ENCODE measurements at places on chromosomes 4 and X.

- DNase-seq = no peak
Observed at GRCh38 chr4:34629451-34629850, 1614.9 kb downstream of the ARAP2 start.

GRCh38 chr4:40412866-40413795 is 78.0 kb downstream of the CHRNA9 start:
- no peak for DNase-seq

DNA sequence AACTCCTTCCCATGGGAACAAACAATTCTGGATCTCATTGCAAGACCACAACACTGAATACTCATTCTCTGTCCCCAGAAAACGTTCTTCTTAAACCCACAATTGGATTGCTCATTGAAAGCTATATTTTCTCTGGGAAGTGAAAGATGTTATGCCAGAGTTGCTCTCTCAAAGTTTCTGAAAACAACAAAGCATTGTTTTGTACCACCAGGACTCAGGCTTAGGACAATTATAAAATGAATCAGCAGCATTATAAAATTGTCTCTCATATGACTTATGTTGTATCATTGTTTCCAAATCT is 26.5 kb downstream of the TFDP3 start:
- no peak for DNase-seq

GRCh38 chr4:153573221-153573620 is 107.1 kb downstream of the TMEM131L start:
- no peak for DNase-seq

DNA sequence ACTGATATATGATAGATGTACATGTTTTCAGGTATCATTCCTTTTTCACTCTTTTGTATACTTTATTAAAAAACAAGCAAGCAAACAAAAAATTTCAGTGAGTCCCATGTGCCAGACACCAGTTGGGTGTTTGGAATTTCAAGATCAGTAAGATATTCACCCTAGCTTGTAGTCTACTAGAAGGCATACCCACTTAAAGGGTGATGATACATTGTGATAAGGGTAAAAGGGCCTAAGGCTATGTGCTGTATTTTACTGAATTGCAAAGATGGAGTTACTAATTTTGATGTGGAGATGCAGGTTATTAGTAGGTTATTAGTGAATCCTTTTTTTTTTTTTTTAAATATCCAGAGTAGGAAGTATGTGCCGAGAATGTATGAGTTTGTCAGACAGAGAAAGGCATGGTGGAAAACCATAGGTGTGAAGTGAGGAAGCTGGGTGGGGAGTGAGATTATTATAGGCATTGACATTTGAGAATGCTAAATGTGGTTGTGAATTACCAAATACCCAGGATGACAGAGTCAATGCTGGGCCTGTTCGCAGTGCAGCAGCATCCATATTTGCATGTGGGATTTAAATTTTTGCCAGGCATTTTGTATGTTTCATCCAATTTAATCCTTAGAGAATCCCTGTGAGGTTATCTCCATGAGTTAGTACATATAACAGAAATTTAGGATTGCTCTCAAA is 10.1 kb downstream of the STIM2 start:
- no peak for DNase-seq

DNA sequence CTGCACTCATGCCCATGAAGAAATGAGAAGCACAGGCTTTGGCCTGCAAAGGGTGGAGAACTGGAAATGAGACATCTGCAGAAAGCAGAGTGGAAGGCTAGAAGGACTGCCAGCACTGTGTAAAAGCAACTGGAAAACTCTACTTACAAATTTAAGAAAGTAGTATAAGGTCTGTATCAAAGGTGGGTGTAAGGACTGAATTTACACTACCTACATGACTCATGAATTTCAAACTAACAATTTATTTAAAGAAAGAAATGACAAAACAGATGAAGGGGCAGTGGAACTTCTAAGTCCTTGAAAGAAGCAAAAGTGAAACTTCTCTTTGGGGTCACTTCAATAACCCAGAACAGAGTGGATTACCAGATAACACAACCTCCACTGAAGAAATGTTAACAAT is 71.2 kb downstream of the SLC10A7 start:
- no peak for DNase-seq

DNA sequence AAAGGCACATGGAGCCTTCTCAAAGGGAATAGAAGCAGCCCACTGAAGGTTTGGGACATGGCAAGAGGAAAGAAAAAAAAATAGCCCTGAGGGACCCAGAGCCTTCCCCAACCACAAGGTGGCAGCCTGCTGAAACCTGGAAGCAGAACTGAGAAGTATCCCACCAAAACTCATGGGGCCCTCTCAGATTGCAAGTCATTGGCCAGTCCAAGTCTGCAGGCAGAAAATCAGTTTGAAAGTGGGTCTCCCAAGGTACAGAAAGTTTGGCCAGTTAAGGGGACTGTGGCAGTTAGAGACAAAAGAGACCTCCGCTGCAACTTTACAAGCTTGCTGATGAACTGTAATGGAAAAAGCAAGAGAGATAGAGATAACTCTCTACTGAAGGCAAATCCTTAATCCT is 155.8 kb downstream of the ANTXR2 start:
- peak; percentile 66 for DNase-seq

- no peak for DNase-seq
Observed at GRCh38 chrX:47068214-47068613, 10.0 kb upstream of the RGN start.

GRCh38 chr4:20028645-20029044 is 223.1 kb upstream of the SLIT2 start:
- DNase-seq = no peak

GRCh38 chr4:155552180-155552579 is 114.5 kb upstream of the GUCY1A1 start:
- DNase-seq = no peak

DNA sequence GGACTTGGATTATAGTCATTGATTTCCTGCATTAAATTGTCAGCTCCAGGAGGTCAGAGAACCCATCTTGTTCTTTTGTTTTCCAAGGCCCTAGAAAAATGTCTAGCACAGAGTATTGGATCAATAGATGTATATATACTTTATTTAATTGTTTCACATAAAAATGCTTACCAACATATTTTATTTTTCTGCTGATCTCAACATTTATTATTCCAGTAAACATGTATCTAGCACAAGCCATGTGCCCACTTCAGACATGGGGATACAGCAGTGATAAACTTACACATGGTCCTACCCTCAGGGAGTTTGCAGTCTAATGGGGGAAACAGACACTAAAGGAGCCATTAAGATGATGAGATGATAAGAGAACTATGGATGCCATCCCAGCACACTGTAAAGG is 49.1 kb upstream of the TBC1D9 start:
- no peak for DNase-seq

- DNase-seq = no peak
Observed at GRCh38 chr4:8114456-8115202, 44.0 kb downstream of the ABLIM2 start.

DNA sequence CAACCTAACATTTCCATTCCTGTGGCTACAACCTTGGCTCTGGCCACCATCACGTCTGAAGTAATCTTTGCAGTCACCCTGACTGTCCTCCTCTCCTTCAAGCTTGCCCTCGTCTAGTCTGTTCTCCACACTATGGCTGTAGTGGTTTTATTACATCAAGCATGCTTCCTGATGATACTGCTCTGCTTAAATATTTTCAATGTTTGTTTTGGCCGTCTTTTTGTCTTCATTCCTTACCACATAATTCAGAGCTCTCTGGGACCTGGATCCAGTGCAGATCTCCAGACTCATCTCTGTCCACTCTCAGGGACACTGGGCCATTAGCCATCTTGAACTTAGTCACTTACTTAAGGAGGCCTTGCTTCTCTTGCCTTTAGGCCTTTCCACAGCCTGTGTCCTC is 27.7 kb upstream of the FREM3 start:
- DNase-seq = no peak

DNA sequence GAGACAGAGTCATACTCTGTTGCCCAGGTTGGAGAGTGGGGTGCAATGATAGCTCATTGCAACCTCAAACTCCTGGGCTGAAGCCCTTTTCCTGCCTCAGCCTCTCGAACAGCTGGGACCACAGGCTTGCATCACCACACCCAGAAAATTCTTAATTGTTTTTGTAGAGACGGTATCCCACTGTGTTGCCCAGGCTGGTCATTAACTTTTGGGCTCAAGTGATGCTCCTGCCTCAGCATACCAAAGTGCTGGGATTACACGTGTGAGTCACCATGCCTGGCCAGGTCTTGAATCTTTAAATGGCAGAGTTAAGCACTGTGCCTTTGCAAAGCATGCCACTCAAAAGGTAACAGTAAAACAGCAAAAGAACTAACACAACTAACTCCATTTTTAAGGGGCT is 28.6 kb upstream of the BBS12 start:
- DNase-seq = peak; percentile 7

DNA sequence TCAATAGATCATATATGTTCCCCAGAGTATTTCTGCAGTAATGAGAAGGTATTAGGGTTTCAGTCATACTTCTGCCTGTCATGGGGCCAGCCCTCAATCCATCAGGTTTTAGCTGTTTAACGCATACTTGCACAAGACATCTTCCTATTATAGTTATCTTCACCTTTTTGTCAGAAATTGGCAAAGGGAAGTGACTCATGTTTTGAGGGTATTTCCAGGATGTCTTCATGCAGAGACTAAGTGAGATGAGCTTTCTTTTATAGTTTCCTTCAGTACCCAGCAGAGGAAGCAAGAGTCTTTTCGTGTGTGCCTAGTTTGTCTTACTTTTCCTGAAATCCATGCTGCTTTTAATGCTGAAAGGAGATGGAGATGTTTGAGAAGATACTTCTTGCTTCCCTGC is 9.5 kb downstream of the CSTF2 start:
- no peak for DNase-seq

GRCh38 chr4:180528003-180528402 is 1715.2 kb upstream of the TENM3 start:
- DNase-seq = no peak

DNA sequence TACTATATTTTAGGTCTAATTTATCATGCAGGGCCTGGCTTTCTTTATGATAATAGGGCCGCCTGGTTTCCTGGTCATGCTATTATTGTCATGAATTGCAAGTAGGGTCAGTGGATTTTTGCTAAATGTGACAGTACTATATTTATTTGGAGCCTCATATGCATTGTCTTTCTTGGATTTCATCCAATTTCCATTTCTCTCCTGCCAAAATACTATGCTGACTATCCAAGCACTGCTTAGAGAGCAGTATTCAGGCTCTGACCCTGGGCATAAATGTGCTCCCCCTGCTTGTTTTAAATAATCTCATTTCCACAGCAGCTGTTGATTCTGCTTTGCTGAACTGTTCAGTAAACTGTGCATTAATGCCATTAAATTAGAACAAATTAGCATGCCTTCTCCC is 269.3 kb downstream of the GPM6A start:
- DNase-seq = no peak

DNA sequence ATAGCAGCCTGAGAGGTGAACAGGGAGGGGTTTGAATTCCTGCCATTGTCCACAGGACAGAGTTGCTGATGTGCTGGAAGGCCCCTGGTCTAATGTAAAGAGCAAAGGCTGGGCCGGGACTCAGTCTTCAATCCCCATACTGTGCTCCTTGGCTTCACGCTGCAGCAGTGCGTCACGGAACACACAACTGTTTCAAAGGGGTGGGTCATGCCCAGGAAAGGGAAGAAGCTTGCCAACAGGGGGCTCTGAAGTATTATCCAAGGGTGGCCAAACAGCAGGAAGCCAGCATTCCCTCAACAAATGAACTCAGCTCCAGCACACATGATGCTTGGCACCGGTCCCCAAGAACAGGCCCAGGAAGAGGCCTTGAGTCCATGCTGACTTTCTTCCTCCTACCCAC is 122.5 kb downstream of the NFKB1 start:
- DNase-seq = peak; percentile 43

Measured in neural progenitor cell (in vitro differentiated cells).